ENCODE measurements at places on chromosomes 4 and X. TPM values are rescaled to one million over a fixed set of nuclear protein-coding genes. Genes with fewer than 3 reads are reported as not detected.

DNA sequence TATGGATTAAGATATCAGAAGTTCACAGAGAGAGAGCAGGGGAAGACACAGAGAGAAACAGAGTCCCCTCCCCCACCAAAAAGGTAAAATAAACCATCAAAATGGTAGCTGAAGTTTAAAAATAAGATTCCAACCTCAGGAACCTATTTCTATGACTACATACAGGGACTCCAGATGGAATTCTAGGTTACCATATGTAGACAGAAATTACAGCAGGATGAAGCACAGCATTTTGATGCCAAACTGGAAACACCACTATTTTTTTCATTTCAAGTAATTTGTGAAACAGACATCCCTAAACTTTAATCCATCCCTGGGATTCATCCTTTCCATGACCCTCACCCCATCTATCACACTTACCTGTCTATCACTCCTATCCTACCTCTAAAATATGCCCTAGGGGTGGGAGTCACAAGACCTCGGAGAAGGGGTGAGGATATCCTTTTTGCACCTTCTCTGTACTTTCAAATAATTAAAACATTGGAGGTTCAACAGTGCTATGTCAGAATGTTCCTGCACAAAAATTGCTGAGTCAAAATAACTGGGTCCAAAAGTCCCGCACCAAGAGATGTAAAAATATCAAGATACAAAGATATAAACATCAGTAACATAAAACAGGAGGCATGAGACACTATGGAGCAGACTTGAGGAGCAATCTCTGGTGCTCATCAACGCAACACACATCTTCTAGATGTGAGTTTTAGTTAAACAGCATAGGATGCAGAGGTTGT, 344.5 kb upstream of the RASGEF1B start:
- no peak overlapping the region for H3K4me3 ChIP-seq
- no peak overlapping the region for H3K27ac ChIP-seq
- H3K27me3 ChIP-seq: no peaks in the 10 kb centered on the region
- 0 out of 2 replicates have a peak, but pooled peaks cover 4% of the 10 kb centered on the region for H3K4me1 ChIP-seq

DNA sequence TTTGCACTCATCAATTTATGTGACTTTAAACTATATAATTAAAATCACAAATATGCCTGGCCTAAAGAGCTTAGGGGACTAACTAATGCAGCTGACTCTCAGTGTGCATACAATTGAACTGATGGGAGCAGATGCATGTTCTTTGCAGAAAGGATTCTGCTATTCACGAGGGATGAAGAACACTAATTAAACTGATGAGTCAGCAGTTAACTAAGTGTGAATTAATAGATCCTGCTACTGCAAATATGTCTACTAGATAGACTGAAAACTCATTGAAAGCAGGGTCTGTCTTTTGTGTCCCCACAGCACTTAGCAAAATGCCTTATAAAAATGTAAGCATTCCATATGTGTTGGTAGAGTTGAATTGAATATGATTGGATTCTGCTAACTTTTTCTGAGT, 104.0 kb downstream of the SRPX start:
- no peaks in the 10 kb centered on the region for H3K27me3 ChIP-seq
- H3K4me3 ChIP-seq: no peak overlapping the region
- no peaks in the 10 kb centered on the region for H3K36me3 ChIP-seq
- no peak for DNase-seq
- no peaks in the 10 kb centered on the region for H3K4me1 ChIP-seq

DNA sequence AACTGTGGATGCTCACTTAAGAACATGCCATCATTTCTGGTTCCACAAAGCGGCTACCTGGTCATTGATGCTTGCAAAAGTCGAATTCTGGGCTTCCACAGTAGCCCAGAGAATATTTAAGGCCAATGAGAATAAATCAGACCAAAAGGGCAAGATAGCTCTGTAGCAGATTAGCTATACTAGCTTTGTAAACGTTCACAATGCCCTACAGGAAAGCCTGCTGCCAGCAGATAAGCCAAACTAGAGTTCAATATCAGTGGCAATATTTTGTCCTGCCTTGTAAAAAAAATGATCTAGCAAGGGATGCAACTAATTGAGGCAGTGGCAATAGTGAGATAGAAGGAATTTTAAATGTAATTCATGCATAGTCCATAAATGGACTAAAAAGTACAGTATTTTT, 387.7 kb upstream of the TEX13C start:
- H3K27me3 ChIP-seq: no peaks in the 10 kb centered on the region
- no peak overlapping the region for H3K27ac ChIP-seq
- no peaks in the 10 kb centered on the region for H3K36me3 ChIP-seq
- no peak overlapping the region for H3K4me3 ChIP-seq
- H3K4me1 ChIP-seq: no peaks in the 10 kb centered on the region
- no peak for DNase-seq

Gene STK32B
- 0.18 TPM for total RNA-seq

Gene ASMT
- total RNA-seq: not detected

GRCh38 chrX:20455001-20455400, 188.3 kb upstream of the RPS6KA3 start:
- no peak overlapping the region for H3K4me3 ChIP-seq
- no peaks in the 10 kb centered on the region for H3K4me1 ChIP-seq
- DNase-seq: no peak
- no peaks in the 10 kb centered on the region for H3K36me3 ChIP-seq

- H3K27ac ChIP-seq: no peak overlapping the region
- H3K27me3 ChIP-seq: no peaks in the 10 kb centered on the region
- no peaks in the 10 kb centered on the region for H3K4me1 ChIP-seq
- peaks cover 23% of the 10 kb centered on the region for H3K36me3 ChIP-seq
Observed at GRCh38 chr4:184402239-184402638, 72.1 kb downstream of the IRF2 start.

DNA sequence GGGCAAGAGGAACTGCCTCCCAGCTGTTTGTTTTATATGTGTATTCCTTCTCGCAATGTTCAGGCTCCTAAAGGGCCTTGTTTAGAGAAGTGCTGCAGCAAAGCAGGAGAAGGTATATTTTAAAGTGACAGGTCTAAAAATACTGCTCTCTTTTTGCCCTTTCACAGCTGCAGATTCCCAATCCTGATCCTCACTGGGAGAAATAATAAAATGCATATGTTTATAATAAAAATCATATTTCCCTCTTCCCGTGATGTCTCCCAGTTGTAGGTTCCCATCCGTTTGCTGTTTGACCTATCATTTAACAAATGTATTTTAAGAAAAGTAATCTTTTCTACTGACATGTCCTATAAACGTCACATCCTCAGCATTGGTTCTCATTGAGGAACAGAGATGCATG, 62.7 kb upstream of the GPC4 start:
- no peak overlapping the region for H3K4me3 ChIP-seq
- H3K36me3 ChIP-seq: no peaks in the 10 kb centered on the region
- H3K27me3 ChIP-seq: no peaks in the 10 kb centered on the region
- DNase-seq: no peak
- no peak overlapping the region for H3K27ac ChIP-seq
- H3K4me1 ChIP-seq: no peaks in the 10 kb centered on the region

- H3K4me3 ChIP-seq: no peak overlapping the region
- no peaks in the 10 kb centered on the region for H3K4me1 ChIP-seq
Observed at GRCh38 chr4:22372986-22373385, 142.9 kb downstream of the ADGRA3 start.

Gene CXorf51A
- total RNA-seq: not detected

GRCh38 chr4:122836941-122837340, 10.3 kb downstream of the FGF2 start:
- DNase-seq: no peak
- peaks cover 26% of the 10 kb centered on the region for H3K36me3 ChIP-seq
- no peak overlapping the region for H3K27ac ChIP-seq
- H3K4me1 ChIP-seq: no peaks in the 10 kb centered on the region
- no peak overlapping the region for H3K4me3 ChIP-seq
- no peaks in the 10 kb centered on the region for H3K27me3 ChIP-seq

DNA sequence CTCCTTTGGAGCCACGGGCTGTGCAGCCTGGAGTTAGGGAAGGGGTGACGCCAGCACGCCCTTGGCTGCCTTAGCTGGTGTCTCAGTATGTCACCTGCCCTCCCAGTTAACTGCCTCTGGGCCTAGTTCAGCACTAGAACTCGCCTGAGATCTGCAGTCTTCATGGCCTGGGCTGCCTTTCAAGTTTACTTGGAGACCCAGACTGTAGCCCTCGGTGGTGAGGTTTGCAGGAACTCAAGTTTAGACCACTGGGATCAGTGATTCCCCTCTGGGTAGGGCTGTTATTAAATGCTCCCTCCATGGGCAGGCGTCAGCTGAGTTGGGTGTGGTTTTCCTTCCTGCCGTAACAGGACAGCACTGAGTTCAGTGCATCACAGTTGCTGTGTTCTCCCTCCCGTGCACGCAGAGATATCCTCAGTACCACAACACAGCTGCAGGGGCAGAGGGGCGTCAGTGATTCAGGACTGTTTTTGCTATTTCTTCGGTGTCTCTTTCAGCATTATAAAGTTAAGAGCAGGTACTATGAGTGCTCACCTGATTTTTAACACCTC, 30.5 kb downstream of the PLAC8 start:
- H3K27ac ChIP-seq: no peak overlapping the region
- no peaks in the 10 kb centered on the region for H3K36me3 ChIP-seq
- no peaks in the 10 kb centered on the region for H3K4me1 ChIP-seq
- no peak overlapping the region for H3K4me3 ChIP-seq

DNA sequence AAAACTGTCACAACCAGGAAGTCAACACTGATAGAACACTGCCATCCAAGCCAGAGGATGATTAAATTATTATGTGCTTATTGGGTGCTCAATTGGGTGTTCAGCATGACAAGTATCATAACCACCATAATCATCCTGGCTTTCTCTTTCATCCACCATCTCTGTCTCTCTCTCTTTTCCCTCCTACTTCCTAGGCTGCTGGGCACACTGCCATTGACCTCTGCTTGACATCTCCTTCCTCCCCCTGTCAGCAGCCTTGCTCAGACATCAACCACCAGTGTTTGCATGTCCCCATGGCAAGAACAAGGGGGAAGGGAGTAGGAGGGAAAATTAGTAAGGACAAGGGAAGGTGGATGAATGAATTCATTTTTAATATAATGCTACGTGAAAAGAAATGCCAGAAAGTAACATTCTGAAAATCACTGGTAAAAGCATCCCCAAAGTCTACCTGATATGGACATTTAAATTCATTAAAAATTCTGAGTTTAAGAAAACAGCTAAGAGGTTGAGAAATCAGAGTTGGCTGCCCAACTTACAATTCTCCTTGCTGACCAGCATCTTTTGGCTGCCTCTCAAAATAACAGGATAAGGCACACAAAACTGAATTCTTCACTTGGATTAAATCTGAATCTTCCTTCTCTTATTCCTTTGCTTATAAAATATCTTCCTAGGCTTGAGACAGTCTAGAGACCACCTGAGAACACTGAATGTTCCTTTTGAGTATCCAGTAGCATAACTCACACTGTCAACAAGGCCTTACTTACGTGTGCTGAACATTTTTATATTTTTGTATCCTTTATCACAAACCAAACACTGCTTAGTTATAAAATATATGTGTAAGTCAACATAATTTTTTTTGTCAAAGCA, 48.5 kb downstream of the SNCA start:
- no peak for DNase-seq
- H3K4me1 ChIP-seq: no peaks in the 10 kb centered on the region
- no peaks in the 10 kb centered on the region for H3K36me3 ChIP-seq
- H3K27ac ChIP-seq: no peak overlapping the region
- H3K27me3 ChIP-seq: no peaks in the 10 kb centered on the region
- no peak overlapping the region for H3K4me3 ChIP-seq

DNA sequence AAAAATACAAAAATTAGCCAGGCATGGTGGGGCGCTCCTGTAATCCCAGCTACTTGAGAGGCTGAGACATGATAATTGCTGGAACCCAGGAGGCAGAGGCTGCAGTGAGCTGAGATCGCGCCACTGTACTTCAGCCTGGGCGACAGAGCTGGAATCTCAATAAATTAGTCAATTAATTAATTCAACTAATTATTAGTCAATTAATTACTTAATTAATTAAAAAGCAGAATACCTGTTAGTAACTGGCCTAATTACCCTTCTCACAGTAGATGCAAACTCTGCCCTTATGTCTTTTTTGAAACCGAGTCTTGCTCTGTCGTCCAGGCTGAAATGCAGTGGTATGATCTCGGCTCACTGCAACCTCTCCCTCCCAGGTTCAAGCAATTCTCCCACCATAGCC, 261.2 kb downstream of the ASMT start:
- no peak overlapping the region for H3K4me3 ChIP-seq
- no peak overlapping the region for H3K27ac ChIP-seq
- no peaks in the 10 kb centered on the region for H3K4me1 ChIP-seq
- no peaks in the 10 kb centered on the region for H3K27me3 ChIP-seq

GRCh38 chr4:98963538-98964433, 31.7 kb upstream of the METAP1 start:
- no peaks in the 10 kb centered on the region for H3K36me3 ChIP-seq
- H3K27me3 ChIP-seq: no peaks in the 10 kb centered on the region
- no peak overlapping the region for H3K4me3 ChIP-seq
- H3K27ac ChIP-seq: peak overlapping the region; percentile 24
- H3K4me1 ChIP-seq: peaks cover 13% of the 10 kb centered on the region

Gene DCAF4L1
- 0.25 TPM for total RNA-seq

Gene ENAM
- not detected for total RNA-seq

- H3K27me3 ChIP-seq: no peaks in the 10 kb centered on the region
- no peak for DNase-seq
- no peak overlapping the region for H3K27ac ChIP-seq
- H3K4me3 ChIP-seq: no peak overlapping the region
Observed at GRCh38 chr4:115234405-115235093, 121.1 kb upstream of the NDST4 start.

Gene ADH1B
- total RNA-seq: 0.71 TPM

Gene F8A3
- total RNA-seq: not detected

Gene SPANXB1
- not detected for total RNA-seq

Gene SYNPO2
- total RNA-seq: 0.18 TPM

Gene TMPRSS11E
- not detected for total RNA-seq

DNA sequence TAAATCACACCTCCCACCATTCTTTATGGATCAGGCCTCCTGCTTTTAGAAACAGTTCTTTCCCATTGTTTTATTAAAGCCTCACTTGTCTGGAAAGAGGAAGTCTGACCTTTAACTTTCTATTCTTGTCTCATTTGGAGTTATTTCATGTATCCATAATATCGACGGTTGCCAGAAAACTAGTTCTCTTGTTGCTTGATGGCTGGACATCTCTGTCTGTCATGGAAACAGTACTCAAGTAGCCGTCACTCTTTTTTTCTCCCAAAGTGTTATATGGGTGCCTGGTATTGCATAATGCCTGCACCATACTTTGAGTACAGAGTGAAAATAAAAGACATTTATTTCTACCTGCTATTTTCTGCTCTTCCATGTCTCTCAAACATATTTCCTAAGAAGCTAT, 61.4 kb downstream of the PHEX start:
- H3K36me3 ChIP-seq: no peaks in the 10 kb centered on the region
- no peak overlapping the region for H3K27ac ChIP-seq
- DNase-seq: no peak
- H3K4me3 ChIP-seq: no peak overlapping the region

DNA sequence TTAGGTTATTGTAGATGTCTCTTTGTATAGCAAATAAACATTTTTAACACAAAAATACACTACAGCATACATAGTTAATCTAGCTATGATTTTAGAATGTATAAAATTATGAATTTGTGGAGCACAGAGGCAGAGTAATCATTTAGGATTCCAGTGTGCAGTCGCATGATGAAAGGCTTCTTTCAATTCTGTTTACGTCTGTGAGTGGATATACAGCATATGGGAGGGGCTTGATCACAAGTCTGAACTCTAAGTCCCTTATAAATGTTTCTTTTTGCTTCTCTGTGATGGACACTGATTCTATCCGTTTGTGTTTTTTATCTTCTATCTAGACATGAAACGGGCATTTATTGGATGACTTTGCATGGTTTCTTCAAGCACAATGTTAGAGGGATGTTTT, 1239.6 kb upstream of the AGA start:
- H3K4me3 ChIP-seq: no peak overlapping the region
- no peak for DNase-seq
- H3K36me3 ChIP-seq: no peaks in the 10 kb centered on the region
- no peaks in the 10 kb centered on the region for H3K27me3 ChIP-seq
- H3K27ac ChIP-seq: no peak overlapping the region

Gene LRP2BP
- 0.42 TPM for total RNA-seq

Gene ADGRL3
- total RNA-seq: 0.11 TPM

Gene SH2D1A
- 0.16 TPM for total RNA-seq

Gene AKAP14
- not detected for total RNA-seq

All from K562 (cell line).